ENCODE measurements at places on chromosomes 12 and 14. TPM values are rescaled to one million over a fixed set of nuclear protein-coding genes. Genes with fewer than 3 reads are reported as not detected.

GPR132 gene
- 7.7 TPM for total RNA-seq

MYO1H gene
- total RNA-seq = not detected

TMEM260 gene
- 25.5 TPM for total RNA-seq

ANG gene
- total RNA-seq = 36.3 TPM

DPY19L2 gene
- 9.7 TPM for total RNA-seq

ADCY6 gene
- total RNA-seq = 57.1 TPM

RNASE2 gene
- total RNA-seq = 6.3 TPM

SMOC1 gene
- total RNA-seq = 0.60 TPM

TMEM52B gene
- total RNA-seq = not detected

BLTP3B gene
- total RNA-seq = 29.5 TPM

CD27 gene
- total RNA-seq = 0.96 TPM

SSTR1 gene
- 0.74 TPM for total RNA-seq

ASCL1 gene
- not detected for total RNA-seq

ESPL1 gene
- total RNA-seq = 2.0 TPM

KRT77 gene
- not detected for total RNA-seq

Data from omental fat pad (tissue), 4 donors.